Upper lobe of right lung (tissue), 1 donor: ENCODE measurements at places on chromosomes 12 and 14. TPM values are rescaled to one million over a fixed set of nuclear protein-coding genes. Genes with fewer than 3 reads are reported as not detected.

The SCYL2 gene
- 40.8 TPM for total RNA-seq

GRCh38 chr12:62711631-62712241 is 223.2 kb downstream of the PPM1H start:
- no peak for DNase-seq

DNA sequence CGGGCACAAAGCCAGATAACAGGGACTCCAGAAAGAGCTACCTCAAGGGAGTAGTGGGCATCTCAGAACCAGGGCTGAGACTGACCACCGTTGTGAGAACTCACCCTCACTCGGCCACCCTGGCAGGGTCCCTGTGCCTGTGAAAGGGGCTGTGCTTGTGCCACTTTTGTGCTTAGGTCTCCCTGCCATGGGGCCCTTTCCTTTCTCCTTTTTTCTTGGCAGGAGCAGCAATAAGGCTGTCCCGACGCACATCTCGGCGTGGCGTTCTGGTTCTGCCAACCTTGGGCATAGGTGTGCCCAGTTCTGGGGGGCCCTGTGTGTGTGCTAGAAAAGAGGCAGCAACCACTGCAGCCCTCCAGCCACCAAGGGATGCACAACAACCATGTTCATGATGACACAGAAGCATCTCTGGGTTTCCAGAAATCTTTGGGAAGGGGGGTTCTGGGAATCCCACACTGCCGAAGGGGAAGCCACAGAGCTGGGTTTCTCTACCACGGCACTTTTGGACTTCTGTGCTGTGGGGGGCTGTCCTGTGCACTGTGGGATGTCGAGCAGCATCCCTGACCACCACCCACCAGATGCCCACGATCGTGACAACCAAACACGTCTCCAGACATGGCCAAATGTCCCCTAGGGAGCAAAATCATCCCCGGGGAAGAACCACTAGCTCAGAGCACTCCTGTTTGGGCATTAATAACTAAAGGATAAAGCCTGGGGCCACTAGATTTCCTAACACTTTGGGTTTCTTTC is 13.1 kb upstream of the TMEM119 start:
- no peak for DNase-seq

The SLC2A14 gene
- total RNA-seq: not detected

The LMNTD1 gene
- not detected for total RNA-seq
